ENCODE measurements at places on chromosomes 5 and 9.
A peak's percentile ranks its signal among the peaks of the same experiment; 100 is the strongest.

DNA sequence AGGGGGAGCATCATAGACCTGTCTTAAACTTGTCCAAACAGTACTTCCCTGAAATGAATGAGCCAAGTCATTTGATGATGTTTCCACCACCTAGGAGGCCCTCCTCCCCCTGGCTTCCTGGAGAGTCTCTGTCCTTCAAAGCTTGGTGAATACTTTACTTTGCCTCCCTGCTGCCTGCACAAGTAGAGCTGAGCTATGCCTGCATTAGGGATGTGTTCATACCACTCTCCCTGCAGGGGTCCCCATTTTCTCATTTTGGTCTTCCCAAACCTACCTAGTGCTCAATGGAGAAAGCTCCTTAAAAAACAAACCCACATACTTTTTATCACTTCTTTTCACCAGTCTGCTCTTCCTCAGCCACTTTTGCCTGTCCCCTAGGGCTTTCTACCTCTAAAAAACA is 7.7 kb downstream of the CCNI2 start:
- no peak for DNase-seq

- no peak for DNase-seq
Measured at GRCh38 chr5:115639377-115639776, 13.5 kb upstream of the TMED7 start.

DNA sequence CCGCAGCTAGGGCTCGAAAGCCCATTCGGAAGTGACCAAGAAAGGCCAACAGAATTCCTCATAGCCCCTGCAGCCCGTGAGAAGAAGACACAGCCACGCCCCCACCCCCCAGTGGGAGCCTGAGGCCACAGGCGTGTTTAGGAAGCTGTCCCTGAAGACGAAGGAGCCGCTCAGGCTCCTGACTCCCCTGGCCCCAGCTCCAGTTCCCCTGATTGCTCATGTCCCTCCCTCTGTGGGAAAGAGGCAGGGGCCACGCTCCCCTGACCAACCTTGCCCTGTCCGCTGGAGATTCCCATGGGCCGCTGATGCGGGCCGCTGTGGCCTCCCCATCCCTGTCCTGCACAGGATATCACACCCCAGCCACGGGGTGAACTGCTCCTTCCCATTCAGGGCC is 13.6 kb downstream of the ROPN1L start:
- DNase-seq: no peak

DNA sequence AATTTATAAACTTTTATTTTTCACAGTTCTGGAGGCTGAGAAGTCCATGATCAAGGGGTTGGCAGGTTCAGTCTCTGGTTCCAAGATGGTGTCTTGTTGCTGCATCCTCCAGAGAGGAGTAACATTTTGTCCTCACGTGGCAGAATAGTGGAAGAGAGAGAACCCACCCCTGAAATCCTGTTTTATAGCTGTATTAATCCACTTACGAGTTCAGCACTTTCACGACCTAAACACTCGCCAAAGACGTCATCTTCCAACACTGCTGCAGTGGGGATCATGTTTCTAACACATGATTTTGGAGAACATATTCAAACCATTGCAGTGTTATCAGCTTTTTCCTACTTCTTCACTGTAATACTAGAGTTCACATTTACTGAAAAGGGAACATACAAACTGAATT is 233.0 kb upstream of the ATP10B start:
- no peak for DNase-seq

GRCh38 chr5:2658447-2658846 is 93.0 kb downstream of the IRX2 start:
- DNase-seq: no peak

DNA sequence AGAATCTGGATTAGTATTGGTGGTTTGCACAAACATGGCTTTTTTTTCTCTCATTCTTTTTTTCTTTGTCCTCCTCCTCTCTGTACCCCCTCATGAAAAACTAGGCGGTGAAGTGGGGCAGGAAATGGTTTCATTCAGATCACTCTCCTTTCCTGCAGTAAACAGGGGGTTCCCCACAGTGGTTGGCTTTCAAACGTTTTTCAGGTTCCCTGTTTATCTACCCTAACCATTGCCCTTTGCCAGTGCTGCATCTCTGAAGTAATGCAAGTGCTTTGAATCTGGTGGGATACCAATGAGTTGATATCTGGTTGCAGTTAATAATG is 29.8 kb downstream of the NR4A3 start:
- DNase-seq: no peak

- no peak for DNase-seq
Measured at GRCh38 chr9:35629597-35629996, 11.4 kb upstream of the CD72 start.

- DNase-seq: no peak
Measured at GRCh38 chr9:3977614-3978112, 322.2 kb downstream of the GLIS3 start.

GRCh38 chr9:81431641-81432040 is 257.7 kb downstream of the TLE1 start:
- no peak for DNase-seq

DNA sequence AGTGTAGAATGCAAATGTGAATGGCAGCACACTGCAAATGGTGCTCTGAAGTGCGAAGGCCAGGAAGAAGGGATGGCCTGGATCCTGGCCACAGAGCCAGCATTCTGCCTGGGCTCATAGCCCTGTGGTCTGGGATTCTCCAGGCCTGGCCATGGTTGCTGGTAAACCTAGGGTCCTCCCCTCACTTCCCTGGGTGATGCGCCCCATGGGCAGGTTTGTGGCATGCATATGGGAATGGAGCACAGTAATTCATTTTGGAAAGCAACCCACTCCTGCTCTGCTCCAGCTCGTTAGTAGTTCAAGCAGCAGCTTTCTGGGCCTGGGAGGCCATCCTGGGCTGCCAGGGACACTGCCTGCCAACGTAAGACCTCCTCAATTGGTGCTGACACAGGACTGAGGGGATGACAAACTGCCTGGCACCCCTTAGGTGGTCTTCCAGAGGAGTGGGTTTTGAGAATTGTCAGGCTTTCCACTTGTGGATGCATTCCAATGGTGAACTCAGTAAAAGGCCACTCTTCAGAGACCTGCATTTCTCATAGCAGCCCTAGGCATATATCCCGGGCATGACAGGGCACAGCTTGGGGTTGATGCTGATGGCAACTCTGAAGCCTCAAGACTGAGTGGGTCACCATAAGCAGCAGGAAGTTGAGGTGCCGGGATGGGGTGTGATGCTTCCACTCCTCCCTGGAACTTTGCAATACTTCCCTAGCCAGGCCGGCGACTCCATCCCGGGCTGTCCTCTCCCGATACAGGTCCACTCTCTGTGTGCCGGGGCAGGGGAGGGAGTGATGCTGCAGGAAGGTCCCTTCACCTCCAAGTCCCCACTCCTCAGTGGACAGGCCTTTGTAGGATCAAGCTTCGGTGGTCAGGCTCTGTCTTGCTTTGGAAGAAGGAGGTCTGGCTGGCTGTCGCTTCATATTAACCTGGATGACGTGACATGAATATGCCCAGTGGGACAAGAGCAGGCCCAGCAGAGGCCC is 1.2 kb upstream of the SLC25A48 start:
- DNase-seq: no peak

GRCh38 chr5:17713301-17713700 is 79.0 kb downstream of the TAF11L14 start:
- no peak for DNase-seq

DNA sequence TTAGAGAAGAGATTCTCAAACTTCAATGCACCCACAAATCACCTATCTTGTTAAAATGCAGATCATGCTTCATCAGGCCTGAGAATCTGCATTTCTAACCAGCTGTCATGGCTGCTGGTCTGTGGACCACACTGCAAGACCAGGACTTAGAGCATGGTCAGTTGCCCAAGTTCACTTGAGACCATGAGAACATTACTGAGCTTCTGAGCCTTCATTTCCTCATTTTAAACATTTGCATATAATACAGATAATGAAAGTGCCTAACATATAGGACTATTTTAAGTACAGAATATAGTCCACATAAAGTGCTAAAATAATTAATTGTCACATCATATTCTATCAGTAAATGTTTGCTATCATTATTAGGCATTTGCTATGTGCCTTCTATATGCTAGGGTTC is 260.8 kb upstream of the TNC start:
- no peak for DNase-seq

- DNase-seq: no peak
Measured at GRCh38 chr5:170635706-170636105, 131.9 kb downstream of the KCNIP1 start.

- DNase-seq: peak; percentile 8
Measured at GRCh38 chr5:10689391-10690081, 71.5 kb downstream of the DAP start.

GRCh38 chr5:6483880-6484382 is 35.3 kb downstream of the UBE2QL1 start:
- no peak for DNase-seq

- DNase-seq: no peak
Measured at GRCh38 chr9:83999141-83999918, 18.7 kb downstream of the RMI1 start.

DNA sequence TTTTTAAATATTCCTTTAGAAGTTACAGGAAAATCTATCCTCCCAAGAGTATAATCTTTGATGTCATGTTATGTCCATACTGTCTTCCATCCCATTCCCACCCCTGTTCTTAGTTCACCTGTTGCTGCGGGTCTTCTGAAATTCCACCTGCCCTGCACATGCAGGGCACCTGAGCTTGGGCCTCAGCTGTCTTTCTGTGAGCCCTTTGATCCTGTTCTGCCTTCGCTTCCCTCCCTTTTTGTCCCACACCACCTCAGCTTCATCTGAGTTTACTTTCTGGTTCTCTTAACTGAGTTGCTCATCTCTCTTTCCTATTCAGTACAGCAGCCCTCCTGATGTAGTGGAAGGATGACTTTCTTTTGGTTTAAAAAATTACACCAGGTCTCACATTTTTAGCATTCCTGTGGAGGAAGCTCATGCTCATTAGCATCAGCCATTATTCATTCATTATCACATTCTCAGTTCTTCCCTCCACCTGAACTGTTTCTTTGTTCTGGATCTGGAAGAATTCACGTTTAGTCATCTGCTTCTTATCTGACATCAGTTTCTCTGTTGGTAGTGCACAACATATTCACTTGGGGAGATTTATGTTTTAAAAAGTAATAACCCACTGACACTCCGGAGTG is 211.0 kb downstream of the ADCY2 start:
- DNase-seq: no peak

- DNase-seq: no peak
Measured at GRCh38 chr5:43171926-43172325, 20.1 kb upstream of the NIM1K start.

GRCh38 chr9:117926031-117926658 is 221.9 kb downstream of the TLR4 start:
- no peak for DNase-seq

GRCh38 chr5:51018423-51018822 is 352.0 kb downstream of the PARP8 start:
- DNase-seq: no peak

DNA sequence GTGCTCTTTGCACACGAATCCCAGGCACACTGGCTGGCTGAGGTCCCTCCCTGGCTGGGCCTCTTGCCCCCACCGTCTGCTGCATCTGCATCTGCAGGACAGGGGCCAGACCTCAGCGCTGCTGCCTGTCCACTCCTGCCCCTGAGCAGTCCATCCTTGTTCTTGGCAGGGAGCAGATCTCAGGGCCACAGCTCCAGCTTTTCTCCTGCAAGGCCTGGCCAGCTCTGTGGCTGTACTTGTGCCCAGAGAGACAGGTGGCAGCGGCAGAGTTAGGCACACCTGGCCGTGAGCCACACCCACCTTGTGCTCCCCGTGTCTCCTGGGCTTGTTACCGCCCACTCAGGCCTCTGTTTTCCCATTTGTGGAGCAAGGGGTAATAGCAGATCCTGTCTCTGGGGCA is 13.9 kb downstream of the NEK6 start:
- no peak for DNase-seq

GRCh38 chr5:41787265-41787664 is 83.0 kb downstream of the OXCT1 start:
- no peak for DNase-seq

- no peak for DNase-seq
Measured at GRCh38 chr9:137582286-137582860, 3.6 kb upstream of the DPH7 start.

DNA sequence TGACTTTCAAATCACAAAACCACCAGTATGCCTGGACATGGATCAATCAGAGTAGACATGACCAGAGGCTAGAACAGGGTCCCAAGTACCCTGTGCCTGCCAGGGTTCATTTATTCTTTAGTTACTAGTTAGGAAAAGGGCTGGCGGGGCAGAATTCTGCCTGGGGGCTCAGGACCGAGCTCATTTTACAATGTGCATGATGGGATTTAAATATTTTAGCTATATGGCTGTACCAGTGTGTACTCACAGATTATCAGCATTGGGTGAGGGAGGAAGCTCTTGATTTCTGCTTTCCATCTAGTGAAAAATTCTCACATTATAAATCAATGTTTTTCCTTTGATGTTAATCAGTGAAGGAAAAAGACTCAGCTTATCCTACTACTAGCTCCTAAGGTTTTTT is 1511.1 kb downstream of the EFNA5 start:
- no peak for DNase-seq

GRCh38 chr5:73093943-73094342 is 26.4 kb upstream of the TMEM171 start:
- DNase-seq: no peak

- DNase-seq: no peak
Measured at GRCh38 chr5:138541511-138542179, 1.4 kb downstream of the ETF1 start.

GRCh38 chr9:115305543-115305942 is 187.6 kb upstream of the TNC start:
- DNase-seq: no peak

DNA sequence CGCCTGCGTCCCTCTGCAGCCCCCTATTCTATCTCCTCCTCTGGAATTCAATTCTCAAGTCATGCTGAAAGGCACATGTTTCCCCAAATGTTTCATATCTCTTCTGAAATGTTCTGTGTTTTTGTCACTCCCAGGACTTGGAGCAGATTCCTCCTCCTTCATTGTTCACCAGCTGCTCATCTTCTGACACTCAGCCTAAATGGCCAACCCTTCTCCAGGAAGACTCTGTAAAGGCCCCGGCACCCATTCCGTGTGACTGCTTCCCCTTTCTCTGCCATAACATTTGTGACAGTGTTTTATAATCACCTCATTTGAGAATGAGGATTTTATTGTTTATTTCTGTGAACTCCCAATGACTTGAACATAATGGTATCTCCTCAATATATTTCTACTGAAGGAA is 170.8 kb upstream of the ADAMTS16 start:
- DNase-seq: no peak

Measured in neural crest cell (in vitro differentiated cells).